ENCODE measurements at places on chromosomes 7 and 10.

DNA sequence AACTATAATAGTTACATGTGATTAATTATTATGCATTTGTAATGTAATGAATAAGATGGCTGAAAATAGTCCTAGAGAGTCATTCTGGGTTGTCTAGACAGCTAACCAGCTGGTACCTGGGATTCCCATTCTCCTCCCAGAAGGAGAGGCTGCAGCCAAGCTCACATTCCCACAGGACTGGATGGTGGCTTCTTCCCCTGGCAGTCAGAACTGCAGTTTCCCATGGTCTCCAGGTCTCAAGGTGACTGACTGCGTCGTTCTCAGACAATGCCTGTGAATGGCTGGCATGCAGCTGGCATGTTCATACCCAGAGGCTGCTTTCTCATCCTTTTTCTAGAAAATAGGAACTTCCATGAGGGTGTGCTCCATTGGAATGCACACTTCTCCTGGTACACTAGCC is 21.3 kb downstream of the TAS2R16 start:
- H3K4me3 ChIP-seq: no peak overlapping the region
- no peak overlapping the region for H3K27ac ChIP-seq
- no peaks in the 10 kb centered on the region for H3K27me3 ChIP-seq
- H3K36me3 ChIP-seq: no peaks in the 10 kb centered on the region

DNA sequence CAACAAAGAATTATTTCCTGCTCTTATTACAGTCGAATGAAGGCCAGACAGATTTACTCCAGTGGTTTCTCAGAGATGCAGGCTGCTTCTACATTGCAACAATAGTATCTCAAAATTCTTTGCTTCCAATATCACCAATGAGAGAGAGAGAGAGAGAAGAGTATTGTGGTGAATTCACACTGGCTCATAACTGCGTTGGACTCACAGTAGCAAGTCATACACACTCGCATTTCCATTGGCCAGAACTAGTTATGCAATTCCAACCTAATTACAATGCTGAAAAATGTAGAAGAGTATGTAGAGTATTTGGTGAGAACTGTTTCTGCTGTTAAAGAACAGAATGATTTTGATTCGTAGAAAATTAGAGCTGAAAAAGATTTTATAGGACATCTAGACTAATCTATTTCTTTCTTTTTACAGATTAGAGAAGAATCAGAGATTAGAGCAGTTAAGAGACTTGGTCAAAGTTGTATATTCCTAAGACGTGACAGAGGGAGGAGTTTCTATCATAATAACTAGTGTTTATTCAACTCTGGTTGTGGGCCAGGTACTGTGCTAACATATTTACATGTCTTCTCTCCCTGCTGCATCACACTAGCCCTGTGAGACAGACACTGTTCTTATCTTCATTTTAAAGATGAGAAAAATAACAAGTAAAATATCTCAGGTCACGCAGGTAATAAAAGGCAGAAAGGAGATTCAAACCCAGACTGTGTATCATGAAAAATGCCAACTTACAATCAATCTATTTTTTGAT is 34.6 kb upstream of the PDK4 start:
- H3K36me3 ChIP-seq: no peaks in the 10 kb centered on the region
- H3K4me3 ChIP-seq: no peak overlapping the region
- DNase-seq: no peak

- no peak overlapping the region for H3K27ac ChIP-seq
- no peaks in the 10 kb centered on the region for H3K4me1 ChIP-seq
- H3K4me3 ChIP-seq: no peak overlapping the region
- H3K36me3 ChIP-seq: no peaks in the 10 kb centered on the region
- DNase-seq: no peak
Observed at GRCh38 chr7:1942243-1942940, 272.3 kb downstream of the ELFN1 start.

DNA sequence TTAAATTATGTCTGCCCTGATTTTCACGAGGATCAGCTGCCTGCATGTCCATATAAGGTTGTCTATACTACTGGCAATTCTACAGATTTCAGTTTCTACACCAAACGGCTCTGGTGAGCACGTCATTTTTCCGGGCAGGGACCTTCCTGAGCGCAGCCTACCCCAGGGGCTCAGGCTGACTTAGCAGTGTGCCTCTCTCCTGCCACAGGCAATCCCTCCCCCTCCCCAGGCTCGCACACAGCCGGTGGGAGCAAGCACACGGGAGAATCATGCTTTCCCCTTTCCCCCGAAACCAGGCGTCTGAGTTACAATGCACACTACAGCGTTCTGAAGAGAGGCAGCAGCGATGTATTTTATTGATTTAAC is 1.7 kb downstream of the KLF6 start:
- DNase-seq: no peak
- peaks cover 18% of the 10 kb centered on the region for H3K4me1 ChIP-seq
- peak overlapping the region; percentile 96 for H3K4me3 ChIP-seq
- no peaks in the 10 kb centered on the region for H3K27me3 ChIP-seq

GRCh38 chr7:1287752-1288201 is 55.1 kb downstream of the UNCX start:
- DNase-seq: no peak
- no peaks in the 10 kb centered on the region for H3K36me3 ChIP-seq
- no peak overlapping the region for H3K4me3 ChIP-seq
- H3K27ac ChIP-seq: no peak overlapping the region

GRCh38 chr7:4856336-4857057 is 5.3 kb downstream of the PAPOLB start:
- H3K4me3 ChIP-seq: no peak overlapping the region
- H3K27ac ChIP-seq: no peak overlapping the region
- H3K27me3 ChIP-seq: peaks cover 28% of the 10 kb centered on the region
- H3K4me1 ChIP-seq: 0 out of 2 replicates have a peak, but pooled peaks cover 3% of the 10 kb centered on the region

GRCh38 chr10:125002047-125002422 is 60.1 kb downstream of the ZRANB1 start:
- no peak for DNase-seq
- H3K4me3 ChIP-seq: no peak overlapping the region
- no peak overlapping the region for H3K27ac ChIP-seq
- no peaks in the 10 kb centered on the region for H3K4me1 ChIP-seq
- H3K27me3 ChIP-seq: no peaks in the 10 kb centered on the region
- H3K36me3 ChIP-seq: peaks cover 4% of the 10 kb centered on the region

DNA sequence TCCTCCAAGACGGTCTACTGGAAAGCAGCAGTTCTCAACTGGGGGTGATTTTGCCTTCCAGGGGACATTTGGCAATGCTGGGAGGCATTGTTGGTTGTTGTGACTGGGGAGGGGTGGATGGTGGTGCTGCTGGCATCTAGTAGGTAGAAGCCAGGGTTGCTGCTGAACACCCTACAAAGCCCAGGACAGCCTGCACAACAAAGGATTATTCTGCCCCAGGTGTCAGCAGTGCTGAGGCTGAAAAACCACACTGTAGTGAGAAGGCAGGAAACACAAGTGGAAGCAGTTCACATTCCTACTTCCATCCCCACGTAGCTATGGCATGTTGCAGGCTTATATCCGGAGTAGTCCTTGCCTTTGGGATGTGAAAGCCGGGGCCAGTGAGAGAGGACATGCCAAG is 86.9 kb downstream of the AOAH start:
- H3K27ac ChIP-seq: no peak overlapping the region
- no peak for DNase-seq
- no peaks in the 10 kb centered on the region for H3K4me1 ChIP-seq
- H3K4me3 ChIP-seq: no peak overlapping the region
- H3K36me3 ChIP-seq: no peaks in the 10 kb centered on the region

DNA sequence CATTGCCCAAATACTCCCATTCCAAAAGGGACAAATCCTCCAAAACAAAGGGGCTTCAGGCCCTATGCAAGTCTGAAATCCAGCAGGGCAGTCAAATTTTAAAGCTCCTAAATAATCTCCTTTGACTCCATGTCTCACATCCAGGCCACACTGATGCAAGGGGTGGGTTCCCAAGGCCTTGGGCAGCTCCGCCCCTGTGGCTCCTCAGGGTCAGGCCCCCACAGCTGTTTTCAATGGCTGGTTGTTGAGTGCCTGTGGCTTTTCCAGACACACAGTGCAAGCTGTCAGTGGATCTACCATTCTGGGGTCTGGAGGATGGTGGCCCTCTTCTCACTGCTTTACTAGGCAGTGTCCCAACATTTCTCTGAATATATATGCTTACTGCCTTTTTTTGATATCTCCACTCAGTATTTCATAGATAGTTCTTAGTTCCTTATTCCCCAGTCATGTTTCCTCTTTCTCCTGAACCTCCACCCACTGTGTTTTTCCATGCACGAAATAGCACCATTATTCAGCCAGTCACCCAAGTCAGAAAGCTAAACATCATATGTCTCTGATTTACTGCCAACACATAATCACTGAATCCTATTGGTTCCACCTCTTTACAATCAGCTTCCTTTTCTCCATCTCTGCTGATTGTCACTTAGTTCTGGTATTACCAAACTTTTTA is 172.6 kb upstream of the CACNA2D1 start:
- no peaks in the 10 kb centered on the region for H3K4me1 ChIP-seq
- no peaks in the 10 kb centered on the region for H3K27me3 ChIP-seq
- H3K4me3 ChIP-seq: no peak overlapping the region
- DNase-seq: no peak
- no peaks in the 10 kb centered on the region for H3K36me3 ChIP-seq

DNA sequence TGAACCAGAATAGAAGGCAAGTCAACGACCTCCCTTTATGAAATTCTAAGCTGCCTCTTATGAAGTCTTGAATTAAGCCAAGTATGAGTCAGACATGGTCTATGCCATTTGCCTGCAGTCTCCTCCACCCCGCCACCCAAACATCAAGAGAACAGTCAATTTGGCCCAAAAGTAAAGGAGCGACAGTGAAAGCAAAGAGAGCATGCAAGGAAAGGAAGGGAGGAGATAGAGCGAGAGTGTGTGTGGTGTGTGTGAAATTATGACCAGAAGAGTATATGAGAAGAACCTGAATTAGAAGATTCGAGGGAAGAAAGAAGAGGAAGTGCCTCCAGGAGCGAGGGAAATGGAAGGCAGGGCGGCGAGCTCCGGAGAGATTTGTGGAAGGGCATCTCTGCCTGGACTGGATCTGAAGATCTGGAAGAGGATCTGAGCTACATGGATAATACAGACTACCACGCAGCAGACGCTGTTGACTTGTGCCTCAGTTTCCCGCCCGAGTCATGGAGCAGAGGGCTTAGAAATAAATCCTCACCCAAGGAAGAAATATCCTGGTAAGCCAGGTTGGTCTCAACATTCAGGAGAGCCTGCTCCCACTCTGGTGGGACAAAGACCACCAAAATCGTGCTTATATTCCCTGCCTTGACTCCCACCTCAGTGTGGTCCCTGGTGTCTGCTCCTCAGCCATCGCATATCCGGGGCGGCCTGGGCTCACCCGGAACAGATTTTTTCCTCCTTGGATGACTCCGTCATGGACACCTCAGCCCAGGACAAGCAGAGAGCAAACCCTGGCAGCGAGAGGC is 459 bp downstream of the ZDHHC6 start:
- H3K27ac ChIP-seq: peak overlapping the region; percentile 99
- H3K36me3 ChIP-seq: peaks cover 23% of the 10 kb centered on the region
- peak overlapping the region; percentile 99 for H3K4me3 ChIP-seq
- H3K4me1 ChIP-seq: peaks cover 22% of the 10 kb centered on the region

DNA sequence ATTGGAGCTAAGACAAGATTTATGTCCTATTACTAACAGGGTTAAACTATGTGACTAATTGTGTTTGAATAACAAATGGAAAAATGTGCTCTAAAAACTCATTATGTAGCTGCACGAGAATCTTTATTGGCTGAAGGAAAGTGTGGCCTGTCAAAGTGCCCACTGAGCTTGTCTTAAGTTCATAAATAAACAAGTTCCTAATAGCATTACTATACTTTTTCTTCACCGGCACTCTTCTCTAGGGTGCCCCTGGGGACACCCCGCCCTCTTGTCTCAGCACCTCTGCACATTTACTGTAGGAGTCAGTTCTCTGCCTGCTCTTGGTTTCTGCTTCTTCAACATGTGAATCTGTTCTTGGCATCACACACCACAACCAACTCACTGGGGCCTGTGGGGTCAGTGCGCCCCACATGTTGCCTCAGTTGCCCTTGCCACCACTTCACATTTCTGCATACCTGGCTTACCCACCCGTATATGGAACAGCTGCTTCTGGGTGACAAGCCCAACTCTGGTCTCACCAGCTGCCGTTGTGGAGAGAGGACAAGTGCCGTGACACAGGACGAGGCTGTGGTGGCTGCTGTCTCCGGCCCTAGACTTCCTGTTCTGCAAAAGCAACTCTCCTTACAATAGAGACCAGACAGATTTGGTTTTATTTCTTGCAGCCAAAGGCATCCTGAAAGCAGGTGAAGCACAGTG is 96.3 kb upstream of the DDC start:
- no peaks in the 10 kb centered on the region for H3K4me1 ChIP-seq
- no peak overlapping the region for H3K27ac ChIP-seq
- H3K4me3 ChIP-seq: no peak overlapping the region
- H3K27me3 ChIP-seq: no peaks in the 10 kb centered on the region

DNA sequence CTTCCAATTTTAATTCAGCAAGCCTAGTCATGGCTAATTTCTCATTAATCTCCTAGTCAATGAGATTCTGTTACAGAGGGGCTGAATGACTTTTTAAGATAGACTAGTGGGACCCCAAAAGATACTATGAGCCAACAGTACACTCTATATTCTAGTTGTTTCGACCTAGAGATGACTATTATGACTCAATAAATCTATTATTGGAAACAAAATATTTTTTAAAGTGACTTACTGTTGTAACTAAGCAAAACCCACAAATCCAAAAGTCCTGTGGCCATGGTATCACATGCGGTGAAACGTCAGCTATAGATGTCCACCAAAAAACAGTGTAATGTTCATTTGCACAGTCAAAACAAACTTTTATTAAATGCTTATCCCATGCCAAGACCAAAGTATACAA is 95.3 kb upstream of the ADO start:
- peaks cover 3% of the 10 kb centered on the region for H3K27me3 ChIP-seq
- H3K4me3 ChIP-seq: no peak overlapping the region
- no peak for DNase-seq
- no peak overlapping the region for H3K27ac ChIP-seq
- no peaks in the 10 kb centered on the region for H3K4me1 ChIP-seq
